ENCODE measurements at places on chromosomes 4 and X.
A peak's percentile ranks its signal among the peaks of the same experiment; 100 is the strongest.

DNA sequence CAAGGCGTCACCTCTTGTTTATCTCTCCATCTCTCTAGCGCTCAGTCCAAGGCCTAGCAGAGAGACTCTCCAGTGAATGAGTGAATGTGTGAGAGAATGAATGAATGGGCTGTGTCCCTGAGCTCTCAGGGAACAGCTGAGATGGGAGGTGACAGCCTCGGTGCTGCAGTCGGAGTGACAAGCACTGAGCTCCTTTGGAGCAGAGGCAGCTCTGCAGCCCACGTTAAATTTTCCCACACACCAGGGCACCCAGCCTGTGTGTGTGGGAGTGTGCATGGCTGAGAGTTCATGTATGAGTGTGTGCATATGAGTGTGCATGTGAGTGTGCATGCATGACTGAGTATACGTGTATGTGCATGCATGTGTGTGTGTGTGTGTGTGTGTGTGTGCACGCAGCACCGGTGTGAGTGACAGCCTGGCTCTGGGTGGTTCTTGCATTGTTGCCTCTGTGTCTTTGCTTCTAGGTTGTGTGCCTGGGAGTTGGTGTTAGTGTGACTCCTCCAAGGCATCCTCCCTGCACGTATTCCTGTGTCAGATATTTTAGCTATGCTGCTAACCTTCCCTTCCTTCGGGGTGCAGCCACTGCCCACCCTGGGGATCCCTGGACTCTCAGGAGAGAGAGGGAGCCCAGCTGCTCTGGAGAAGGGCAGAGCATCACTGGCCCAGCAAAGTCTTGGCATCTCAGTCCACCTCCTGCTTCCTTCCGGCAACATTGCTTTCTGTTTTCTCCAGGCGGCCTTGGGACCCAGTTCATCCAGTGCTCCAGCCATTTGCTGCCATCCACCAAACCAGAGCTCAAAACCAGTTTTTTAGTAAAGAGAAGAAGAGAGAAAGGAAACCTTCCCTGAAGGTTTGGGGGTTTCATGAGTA, 98.6 kb downstream of the PPP2R2C start:
- no peak for DNase-seq

- no peak for DNase-seq
Measured at GRCh38 chr4:113445286-113445685, 316.3 kb downstream of the CAMK2D start.

DNA sequence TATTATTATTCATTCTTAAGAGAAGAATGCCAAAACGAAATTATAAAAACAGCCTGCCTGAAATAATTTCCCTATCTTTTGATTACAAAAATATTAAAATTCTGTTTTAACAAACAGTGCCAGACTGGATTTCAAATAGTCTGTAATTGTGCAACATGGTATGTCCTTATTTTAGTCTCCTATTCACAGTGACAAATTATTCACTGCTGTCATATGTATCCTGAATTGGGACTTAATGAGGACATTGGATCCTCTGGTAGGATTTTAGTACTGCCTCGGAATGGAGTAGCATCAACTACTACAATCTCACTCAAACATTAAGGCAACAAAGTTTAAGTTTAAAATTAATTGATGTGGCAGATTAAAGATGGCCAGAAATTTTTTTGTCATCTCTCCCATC, 97.6 kb downstream of the CASK start:
- no peak for DNase-seq

GRCh38 chr4:3220476-3221183, 28.3 kb upstream of the MSANTD1 start:
- no peak for DNase-seq

- no peak for DNase-seq
Measured at GRCh38 chr4:21457086-21457840, 491.3 kb downstream of the KCNIP4 start.

GRCh38 chr4:114156371-114156770, 176.9 kb upstream of the ARSJ start:
- no peak for DNase-seq

- DNase-seq, result no peak
Measured at GRCh38 chrX:8403988-8404387, 60.6 kb upstream of the VCX3B start.

GRCh38 chr4:47510506-47511143, 25.6 kb downstream of the ATP10D start:
- DNase-seq, result no peak

- DNase-seq, result no peak
Measured at GRCh38 chr4:74946196-74946595, 13.3 kb downstream of the PARM1 start.

- no peak for DNase-seq
Measured at GRCh38 chr4:41202820-41203568, 11.3 kb downstream of the APBB2 start.

GRCh38 chr4:185969657-185970056, 99.3 kb upstream of the TLR3 start:
- DNase-seq, result no peak

DNA sequence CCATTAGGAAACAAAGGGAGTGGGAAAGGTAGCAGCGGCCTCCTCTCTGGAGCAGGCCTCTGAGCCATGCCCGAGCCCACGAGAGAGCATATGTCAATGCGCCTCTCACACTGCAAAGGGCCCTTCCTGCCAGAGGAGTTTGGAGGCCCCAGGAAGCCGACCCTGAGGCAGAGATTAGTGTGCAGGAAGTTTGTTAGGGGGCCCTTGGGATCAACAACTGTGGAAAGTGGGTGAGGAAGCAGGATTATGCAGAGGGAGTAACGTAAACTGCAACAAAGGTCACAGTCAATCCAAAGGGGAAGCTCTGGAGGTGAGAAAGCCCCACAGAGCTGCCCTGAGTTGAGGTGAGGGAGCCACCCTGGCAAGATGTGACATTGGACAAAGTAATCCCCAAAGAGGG, 17.4 kb downstream of the RTL5 start:
- DNase-seq, result no peak

DNA sequence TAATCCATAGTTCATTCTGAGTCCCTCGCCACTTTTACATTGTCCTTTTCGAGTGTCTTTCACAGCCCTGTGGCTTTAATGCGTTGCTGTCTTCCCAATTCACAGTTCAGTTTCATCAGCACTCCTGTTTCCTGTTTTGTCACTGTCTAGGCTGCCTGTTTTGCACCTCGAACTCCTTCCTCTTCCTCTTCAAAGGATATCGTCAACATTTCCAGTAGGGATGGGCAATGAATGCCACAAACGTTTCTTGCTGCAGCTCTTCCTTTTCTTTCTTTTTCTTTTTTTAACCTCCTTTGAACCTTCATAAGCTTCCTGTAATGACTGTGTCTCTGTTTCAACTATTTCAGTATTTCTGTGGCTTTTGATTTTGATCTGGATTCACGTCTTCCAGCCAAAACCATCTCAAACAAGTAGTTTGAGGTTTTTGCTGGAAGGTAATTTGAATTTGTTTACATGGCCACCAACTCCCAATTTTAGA, 105.4 kb downstream of the ANXA3 start:
- peak; percentile 5 for DNase-seq

DNA sequence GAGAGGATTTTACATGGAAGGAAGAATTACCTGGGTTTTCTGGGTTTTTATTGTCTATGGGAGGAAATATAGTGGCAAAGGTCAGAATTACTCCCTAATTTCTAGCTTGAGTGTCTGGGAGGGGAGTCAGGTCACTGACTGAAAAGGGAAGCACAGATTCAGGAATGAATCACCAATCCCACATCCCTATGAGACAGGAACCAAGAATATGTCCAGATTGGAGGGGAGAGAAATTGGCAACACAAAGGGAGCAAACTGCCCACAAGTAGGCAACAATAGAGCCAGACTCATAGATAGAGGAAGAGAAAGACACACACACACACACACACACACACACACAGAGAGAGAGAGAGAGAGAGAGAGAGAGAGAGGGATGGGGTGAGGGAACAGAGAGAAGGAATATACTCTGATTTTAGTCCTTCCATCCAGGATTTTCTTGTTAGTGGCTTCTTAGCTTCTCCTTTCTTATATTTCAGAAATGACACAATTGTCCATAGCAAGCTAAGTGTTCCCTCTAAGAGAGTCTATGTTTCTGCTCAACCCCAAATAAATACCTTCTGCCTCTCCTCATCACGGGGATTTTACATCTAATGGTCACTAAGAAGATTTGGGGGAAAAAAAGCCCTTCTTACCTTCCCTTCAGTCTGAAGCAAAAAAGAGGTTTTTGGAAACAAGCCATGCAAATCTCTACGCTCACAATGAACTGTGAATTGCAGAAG, 12.0 kb downstream of the P2RY10 start:
- no peak for DNase-seq

GRCh38 chrX:55546956-55547355, 57.3 kb upstream of the USP51 start:
- no peak for DNase-seq

GRCh38 chrX:110172215-110172614, 145.7 kb downstream of the AMMECR1 start:
- DNase-seq, result no peak

DNA sequence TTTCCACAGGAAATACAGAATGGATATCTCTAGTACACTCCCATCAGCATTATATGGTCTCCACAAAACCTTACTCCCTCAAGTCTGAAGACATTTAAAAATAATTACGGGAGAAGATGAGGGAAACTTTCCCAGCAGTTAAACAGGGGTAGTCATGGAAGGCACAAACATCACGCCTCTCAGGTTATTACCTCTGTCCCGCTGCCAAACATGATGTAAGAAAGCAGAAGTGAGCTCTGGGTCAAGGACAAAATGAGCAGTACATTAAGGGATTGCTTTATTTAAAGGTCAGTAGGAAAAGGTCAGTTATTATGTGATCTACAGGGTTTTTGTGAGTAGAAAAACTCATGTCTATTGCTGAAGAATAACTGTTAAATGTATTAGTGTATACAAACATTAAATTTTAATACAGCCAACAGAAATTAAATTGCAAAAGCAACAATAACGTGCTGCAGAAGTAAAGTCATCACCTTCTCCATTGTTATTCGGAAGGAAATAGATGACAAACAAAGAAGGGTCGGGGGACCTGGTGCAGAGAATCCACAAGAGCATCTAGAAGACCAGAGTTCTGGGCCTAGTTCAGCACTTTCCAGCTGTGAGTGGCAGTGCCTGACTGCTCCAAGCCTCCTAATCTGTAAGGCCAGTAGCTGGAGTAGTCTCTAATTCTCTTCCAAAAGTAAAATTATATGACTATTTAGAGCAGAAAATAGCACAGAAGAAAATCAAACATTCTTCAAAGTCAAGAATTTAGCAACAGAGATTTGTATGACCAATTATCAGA, 171.2 kb downstream of the PPP3CA start:
- no peak for DNase-seq

GRCh38 chr4:101198682-101199339, 148.5 kb downstream of the PPP3CA start:
- no peak for DNase-seq

DNA sequence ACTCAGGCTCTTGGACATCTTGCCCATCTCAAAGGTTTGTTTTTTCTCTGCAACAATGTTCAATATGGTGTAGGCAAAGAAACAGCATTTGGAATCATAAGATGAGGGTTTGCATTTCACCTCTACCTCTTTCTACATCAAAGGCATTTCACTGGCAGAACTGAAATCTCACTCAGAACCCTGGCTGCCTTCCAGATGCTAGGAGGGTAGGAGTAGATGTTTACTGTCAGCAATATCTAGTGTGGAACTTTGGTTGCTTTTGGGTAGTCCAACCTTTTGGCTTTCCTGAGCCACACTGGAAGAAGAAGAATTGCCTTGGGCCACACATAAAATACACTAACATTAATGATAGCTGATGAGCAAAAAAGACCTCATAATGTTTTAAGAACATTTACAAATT, 297.0 kb upstream of the KLF3 start:
- no peak for DNase-seq

DNA sequence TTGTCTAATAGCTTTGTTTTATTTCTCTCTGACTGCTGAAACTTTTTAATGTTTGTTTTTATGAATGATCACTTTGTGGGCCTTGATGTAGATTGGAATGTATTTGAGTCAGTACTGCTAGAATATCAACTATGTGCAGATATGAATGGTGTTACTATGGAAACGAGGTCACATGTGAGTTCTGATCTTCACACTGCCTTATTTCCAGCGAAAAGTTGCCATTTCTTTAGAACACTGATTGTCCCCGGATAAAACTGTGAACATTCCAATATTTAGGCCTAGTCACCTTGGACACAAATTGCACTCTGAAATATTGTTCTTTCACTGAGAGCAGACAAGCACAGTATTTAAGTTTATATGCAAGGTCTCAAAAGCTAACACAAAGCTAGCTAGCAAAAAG, 27.2 kb upstream of the MAGED1 start:
- no peak for DNase-seq

GRCh38 chr4:33974270-33974669, 2270.0 kb downstream of the ARAP2 start:
- no peak for DNase-seq

GRCh38 chr4:37463033-37463856, 218.7 kb downstream of the NWD2 start:
- DNase-seq, result no peak

GRCh38 chr4:154317201-154317999, 174.2 kb downstream of the DCHS2 start:
- DNase-seq, result no peak

DNA sequence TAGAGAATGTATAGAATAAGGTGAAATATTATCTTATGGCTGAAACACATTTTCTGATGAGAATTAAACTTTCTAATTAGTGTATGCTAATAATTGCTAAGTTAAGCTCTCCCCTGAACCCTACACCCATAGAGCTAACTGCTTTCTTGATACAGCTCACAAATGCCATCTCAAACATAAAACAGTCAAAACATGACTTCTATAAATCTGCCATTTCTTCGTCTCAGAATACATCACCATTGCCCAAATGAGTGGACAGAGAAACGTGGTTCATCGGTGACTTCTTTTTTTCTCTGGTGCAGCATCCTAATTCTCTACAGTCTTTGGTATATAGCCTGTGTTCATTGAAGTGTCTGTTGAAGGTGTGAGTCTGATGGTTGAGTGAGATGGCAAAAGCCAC, 554.6 kb downstream of the NLGN4X start:
- DNase-seq, result no peak

GRCh38 chr4:7777871-7778509, 161.7 kb downstream of the AFAP1 start:
- DNase-seq, result no peak

- no peak for DNase-seq
Measured at GRCh38 chrX:96837808-96838207, 45.9 kb upstream of the RPA4 start.

DNA sequence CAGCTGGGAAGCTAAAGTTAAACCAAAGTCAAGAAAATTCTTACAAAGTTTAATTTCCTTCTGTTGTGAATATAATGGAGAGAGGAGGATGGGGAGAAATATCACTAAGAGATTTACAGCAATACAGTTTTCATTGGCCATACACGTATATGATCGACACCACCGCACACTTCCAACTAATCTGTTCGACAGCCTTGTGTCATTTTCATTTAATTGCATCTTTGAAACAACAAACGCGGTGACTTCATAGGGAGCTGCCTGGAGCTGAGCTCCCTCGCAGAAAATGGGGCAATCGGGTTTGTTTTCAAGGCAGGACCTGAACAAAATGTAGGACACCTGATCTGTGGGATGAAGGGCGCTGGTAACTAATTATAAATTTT, 1.3 kb downstream of the PTPN13 start:
- no peak for DNase-seq

Measured in activated T-cell treated with anti-CD3 and anti-CD28 coated beads, Interleukin-2, amount 50 U/mL, for 4 hours (primary cell).